ENCODE measurements at places on chromosomes 2 and 18.

DNA sequence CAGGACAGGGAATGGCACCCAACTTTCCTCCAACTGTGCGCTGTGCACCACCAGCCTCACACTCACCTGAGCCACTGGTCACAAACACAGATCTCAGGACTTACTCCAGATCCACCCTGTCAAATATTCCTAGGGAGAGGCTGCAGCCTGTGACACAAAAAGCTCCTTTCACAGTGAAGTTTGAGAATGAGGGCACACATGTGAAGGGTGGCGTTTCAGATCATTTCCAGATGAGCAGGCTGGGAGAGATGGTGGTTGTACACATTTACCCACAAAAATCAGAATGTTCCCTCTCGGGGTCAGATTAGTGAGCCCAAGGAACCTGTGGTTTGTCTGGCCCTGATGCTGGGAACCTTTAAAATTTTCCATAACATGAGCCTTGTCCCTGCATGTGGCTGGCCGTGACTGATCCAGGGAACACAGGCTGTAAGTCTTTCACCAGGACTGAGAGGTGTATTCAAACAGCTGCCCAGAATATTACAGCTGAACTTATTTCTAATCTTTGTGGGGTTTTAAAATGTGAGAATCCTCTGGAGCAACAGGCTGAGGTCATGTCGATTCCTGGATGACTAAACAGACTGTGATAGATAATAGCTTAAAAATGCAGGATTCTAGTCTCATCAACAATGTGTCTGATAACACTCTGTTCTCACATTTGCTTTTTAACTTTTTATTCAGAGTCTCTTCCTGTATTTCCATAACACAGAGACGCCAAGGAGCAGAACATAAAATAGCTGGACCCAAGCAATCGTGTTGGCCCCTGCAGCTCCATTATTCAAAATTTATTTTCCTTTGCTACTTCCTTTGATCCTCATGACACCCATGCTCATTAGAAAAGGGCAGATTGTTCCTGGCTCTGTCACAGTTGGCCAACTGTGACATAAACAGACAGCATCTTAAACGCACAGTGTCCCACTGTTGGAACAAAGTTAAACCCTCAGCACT lies 35.5 kb downstream of the IL1R2 start:
- peak; percentile 82 for DNase-seq

GRCh38 chr2:67846370-67847070 lies 216.3 kb downstream of the C1D start:
- peak; percentile 92 for DNase-seq

GRCh38 chr18:8584798-8585197 lies 24.4 kb upstream of the RAB12 start:
- no peak for DNase-seq

DNA sequence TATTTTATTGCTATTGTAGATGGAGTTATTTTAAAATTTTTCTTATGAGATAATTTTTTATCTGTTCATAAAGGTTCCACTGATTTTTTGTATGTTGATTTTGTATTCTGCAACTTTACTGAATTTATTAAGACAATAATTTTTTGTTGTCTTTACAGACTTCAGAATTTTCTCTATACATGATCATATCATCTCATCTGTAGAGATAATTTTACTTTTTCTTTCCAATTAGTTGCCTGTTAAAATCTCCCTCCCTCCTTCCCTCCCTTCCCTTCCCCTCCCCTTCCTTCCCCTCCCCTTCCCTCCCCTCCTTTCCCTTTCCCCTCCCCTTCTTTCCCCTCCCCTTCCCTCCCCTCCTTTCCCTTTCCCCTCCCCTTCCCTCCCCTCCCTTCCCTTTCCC lies 378.1 kb downstream of the SOCS6 start:
- no peak for DNase-seq

GRCh38 chr2:153308466-153308865 lies 170.1 kb downstream of the RPRM start:
- no peak for DNase-seq

DNA sequence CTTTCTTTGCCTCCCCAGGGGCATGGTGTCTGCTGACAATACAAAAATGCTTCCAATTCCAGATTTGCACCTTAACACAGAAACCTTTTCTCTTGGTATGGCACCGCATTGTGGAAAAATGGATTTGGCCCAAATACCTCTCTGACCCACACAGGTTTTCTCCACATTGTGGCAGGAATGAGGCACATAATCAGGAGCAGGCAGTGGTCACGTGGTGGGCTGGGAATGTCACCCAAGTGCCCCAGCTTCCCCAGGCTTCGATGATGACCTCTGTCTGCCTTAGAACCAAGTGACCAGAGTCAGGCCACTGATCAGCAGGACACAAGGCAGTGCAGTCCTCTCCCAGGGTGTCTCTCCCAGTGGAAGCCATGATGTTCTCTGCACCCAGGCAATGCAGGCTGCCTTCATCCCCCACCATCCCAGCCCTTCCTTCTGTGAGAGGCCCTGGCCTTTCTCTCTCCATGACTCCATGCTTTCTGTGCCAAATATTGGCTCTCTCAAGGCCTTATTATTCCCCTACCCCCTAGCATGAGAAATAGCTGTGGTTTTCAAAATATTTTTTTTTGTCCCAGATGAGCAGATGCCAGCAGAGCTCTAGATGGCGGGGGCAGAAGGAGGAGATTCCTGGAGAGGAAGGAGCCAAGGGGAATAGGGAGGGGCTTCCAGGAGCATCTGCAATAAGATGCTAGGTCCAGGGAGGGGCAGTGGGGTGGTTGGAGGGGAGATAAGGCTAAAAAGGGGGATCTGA lies 198.9 kb downstream of the ACKR3 start:
- peak; percentile 99 for DNase-seq

DNA sequence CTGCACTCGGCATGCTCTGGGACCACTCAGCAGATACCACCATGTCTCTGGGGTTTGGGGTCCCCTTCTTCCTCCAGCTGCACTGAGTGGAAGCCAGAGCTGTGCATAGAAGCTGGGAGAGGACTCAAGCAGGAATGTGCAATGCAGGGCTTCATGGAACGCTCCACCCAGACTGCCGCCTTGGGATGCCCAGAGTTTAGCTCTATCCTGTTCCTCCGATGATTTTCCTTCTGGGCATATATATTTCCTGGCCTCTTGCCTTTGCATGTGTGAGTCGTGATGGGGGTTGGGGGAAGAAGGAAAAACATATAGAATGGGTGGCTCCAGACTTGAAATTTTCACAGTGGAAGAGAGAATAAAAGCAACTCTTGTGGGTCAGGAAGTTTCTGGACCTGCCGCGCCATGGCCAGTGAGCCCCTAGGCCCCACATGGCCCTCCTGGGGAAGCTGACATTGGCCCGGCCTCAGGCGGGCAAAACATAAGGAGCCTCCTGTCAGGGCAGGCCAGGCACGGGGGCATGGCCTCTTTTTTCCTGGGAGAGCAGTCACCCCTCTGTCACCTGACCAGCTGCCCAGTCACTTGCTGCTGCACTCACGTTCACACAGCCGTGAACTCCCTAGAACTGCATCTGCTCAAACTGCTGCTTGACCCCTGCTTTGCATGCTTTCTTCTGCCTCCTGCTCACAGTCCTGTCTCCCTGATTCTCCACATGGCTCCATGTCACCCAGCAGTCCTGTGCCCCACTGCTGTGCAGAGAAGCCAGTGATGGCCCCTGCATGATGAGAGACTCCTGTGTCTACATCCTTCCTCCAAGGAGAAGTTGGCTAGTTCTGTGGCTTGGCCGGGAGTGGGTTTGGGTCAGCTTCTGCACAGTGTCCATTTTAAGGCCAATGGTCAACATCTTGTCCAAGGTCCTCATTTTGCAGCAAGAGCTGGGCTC lies 197.8 kb downstream of the CTIF start:
- DNase-seq, result peak; percentile 55

GRCh38 chr2:108219688-108220087 lies 20.1 kb upstream of the SULT1C3 start:
- no peak for DNase-seq

DNA sequence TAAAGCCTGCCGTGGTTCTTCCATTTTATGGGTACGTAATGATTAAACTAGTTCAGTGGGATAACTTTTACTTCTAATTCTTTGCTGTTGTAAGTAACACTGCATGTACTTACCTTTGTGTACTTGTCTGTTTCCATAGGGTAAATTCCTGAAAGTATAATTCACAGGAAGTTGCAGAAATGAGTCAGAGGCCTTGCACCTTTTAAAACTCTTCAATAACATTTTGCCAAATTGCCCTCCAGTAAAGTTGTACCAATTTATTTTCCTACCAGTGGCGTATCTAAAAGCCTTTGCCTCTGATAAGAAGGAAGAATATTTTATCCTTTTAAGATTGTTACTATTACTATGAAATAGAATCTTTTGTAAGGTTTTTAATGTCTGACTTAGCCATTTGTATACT lies 65.1 kb downstream of the CAB39 start:
- no peak for DNase-seq

DNA sequence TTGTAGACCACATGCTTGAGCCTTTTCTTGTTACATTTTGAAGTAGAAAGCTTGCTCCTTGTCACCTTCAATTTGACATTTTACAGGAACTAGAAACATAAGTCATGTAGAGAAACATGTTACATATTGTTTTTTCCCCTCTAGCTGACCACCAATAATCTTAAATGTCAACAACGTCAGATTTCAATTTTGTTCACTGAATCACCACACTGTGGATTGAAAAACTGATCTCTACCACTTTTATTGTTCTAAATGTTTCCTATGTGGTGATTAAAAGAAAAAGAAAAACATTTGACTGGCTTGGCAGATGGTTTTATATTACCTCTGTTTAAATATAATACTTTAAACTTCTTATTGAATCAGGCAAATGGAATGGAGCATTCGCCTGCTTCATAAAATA lies 87.7 kb downstream of the DSEL start:
- peak; percentile 70 for DNase-seq

GRCh38 chr2:43068631-43069517 lies 157.5 kb downstream of the ZFP36L2 start:
- no peak for DNase-seq

Measured in fibroblast of upper back skin (primary cell).